ENCODE measurements at places on chromosomes 12 and 14. TPM values are rescaled to one million over a fixed set of nuclear protein-coding genes. Genes with fewer than 3 reads are reported as not detected.

PAH gene
- not detected for total RNA-seq

EXOC3L4 gene
- not detected for total RNA-seq

PLEKHG7 gene
- total RNA-seq = not detected

MYH7 gene
- total RNA-seq = 0.17 TPM

ZDHHC22 gene
- not detected for total RNA-seq

DPF3 gene
- total RNA-seq = 11.6 TPM

SOAT2 gene
- total RNA-seq = not detected

SERPINA12 gene
- total RNA-seq = not detected

TBPL2 gene
- total RNA-seq = not detected

SLCO1C1 gene
- not detected for total RNA-seq

GARIN6 gene
- total RNA-seq = not detected

Data from T-helper 1 cell treated with Interleukin-12 subunit alpha and Interleukin-12 subunit beta and Interleukin-4 antibody, amounts not matched to agents 30 ng/mL and 1 ng/mL, for 36 hours (primary cell).